ENCODE measurements at places on chromosomes 2 and 18. TPM values are rescaled to one million over a fixed set of nuclear protein-coding genes. Genes with fewer than 3 reads are reported as not detected.

The SLC4A3 gene
- 50.5 TPM for total RNA-seq

The C2orf15 gene
- 17.5 TPM for total RNA-seq

The SLC39A10 gene
- 170 TPM for total RNA-seq

The IL36A gene
- total RNA-seq, result not detected

The KRTCAP3 gene
- 0.46 TPM for total RNA-seq

The GPBAR1 gene
- not detected for total RNA-seq

The LOXHD1 gene
- 0.23 TPM for total RNA-seq

The PMAIP1 gene
- 0.69 TPM for total RNA-seq

The SIX2 gene
- total RNA-seq, result not detected

The SNTG2 gene
- total RNA-seq, result 4.2 TPM

The REG3A gene
- total RNA-seq, result not detected

The DLX1 gene
- total RNA-seq, result 30.9 TPM

The EPB41L3 gene
- 114 TPM for total RNA-seq

The CD207 gene
- total RNA-seq, result not detected

The FEV gene
- total RNA-seq, result not detected

The FBXO48 gene
- total RNA-seq, result 1.4 TPM

The ERICH2 gene
- 1.6 TPM for total RNA-seq

The RBM43 gene
- total RNA-seq, result 5.1 TPM

All from diencephalon (tissue), 1 donor.